ENCODE measurements at places on chromosomes 12 and 14.

GRCh38 chr12:34403706-34404376 is 381.5 kb downstream of the ALG10 start:
- no peak for DNase-seq

DNA sequence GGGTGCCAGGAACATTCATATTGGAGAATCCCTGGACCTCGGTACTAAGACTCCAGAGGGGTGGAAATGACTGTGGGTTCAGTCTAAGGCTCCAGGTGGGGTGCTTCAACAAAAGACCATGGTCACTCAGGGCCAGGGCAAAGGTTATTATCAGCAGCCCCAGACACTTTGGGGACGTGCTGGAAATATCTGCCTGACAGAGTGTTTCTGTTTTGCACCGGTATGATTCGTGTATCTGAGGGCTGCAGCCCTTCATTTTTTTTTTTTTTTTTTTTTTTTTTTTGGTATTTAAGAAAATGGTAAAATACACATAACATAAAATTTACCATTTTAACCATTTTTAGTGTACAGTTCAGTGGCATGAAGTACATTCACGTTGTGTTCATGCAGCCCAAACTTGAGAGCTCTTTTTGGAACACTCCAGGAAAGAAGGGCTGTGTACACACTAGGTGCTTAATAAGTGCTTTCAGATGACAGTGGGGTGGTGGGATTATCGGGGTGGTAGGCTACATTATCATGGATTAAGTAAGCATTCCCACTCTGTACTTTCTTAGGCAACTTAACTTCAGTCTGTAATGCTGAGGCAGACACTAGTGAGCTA is 120.3 kb downstream of the CHST11 start:
- DNase-seq, result no peak

- no peak for DNase-seq
Measured at GRCh38 chr12:82787016-82787415, 100.3 kb downstream of the TMTC2 start.

- no peak for DNase-seq
Measured at GRCh38 chr14:73717266-73717665, 3.1 kb upstream of the PNMA1 start.

- DNase-seq, result no peak
Measured at GRCh38 chr14:74478996-74479635, 14.0 kb downstream of the NPC2 start.

DNA sequence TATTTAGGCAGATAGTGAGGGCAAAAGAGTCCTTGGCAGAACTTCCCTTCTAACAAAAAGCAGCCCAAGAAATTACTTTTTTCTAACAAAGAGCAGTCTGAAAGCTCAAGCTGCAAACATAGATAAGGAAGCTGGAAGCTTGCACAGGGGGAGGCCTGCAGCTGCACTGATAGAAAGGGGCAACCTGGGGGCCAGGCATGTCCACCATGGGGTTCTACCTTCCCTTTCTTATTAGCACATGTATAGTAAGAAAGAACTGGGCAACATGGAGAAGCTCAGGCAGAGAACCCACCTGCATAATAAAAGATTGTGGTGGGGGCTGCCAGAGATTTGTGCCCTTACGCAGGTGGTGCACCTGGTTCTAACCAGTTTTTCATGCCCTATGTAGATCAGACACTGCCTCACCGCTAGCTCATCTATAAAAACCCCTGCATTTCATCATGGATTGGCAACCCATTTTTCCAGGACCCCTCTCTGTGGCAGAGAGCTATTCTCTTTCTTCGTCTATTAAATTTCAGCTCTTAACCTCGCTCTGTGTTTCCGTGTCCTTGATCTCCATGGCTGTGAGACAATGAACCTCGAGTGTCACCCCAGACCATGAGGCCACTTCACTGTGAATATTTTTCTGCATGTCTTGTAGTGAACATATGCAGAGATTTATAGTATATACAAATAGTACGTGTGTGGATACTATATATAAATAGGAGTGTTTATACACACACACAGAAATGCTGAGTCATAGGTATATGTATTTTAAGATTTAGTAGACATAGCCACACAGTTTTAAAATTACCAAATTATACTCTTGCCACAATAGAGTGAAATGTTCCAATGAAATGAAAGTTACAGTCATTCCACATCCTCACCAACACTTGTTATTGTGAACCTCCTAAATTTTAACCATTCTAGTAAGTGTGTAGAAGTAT is 53.0 kb downstream of the PEX5 start:
- no peak for DNase-seq

- no peak for DNase-seq
Measured at GRCh38 chr14:29810682-29811081, 117.0 kb downstream of the PRKD1 start.

DNA sequence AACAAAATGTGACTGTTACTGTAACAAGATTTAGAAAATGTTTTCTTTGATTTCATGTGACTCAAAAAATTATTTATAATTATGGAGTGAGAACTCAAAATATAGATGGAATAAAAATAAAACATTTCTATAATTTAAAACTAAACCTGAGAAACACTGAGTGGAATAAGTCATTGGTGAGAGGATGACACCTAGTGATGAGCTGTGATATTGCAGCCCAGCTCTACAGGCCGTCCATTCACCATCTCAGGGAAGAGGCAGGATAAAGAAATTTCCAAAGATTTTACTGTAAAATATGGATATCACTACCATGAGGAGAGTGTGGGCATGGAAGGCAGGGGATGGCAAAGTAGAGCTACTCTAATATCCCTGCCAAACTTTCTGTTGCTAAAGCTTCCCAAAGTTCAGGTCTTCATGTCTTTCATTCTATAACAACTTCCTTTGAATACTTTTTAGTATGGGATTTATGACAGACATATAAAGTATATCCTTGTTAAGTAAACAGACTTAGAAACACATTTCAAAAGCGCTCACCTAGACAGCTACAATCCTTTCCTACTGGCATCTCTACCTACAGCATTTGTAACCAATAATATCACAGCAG is 308.0 kb downstream of the ITPR2 start:
- no peak for DNase-seq

- DNase-seq, result no peak
Measured at GRCh38 chr14:73403181-73403752, 55.1 kb downstream of the NUMB start.

DNA sequence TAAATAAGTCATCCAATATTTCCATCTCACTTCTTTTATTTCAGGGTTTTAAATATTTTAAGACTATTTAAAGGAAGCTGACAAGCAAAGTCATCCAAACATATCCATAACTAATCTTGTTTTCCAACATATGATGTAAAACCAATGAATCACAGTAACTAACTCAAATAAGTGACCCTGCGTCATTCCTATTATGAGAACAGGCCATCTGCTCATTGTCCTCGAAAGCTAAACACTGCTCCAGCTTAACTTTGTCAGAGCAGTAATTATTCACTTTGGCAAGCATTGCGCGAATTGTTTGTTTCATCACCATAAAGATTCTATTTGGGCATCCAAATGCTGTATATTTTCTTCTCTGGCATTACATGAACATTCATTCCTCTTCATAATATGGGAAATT is 99.1 kb downstream of the CAPZA3 start:
- no peak for DNase-seq

- DNase-seq, result no peak
Measured at GRCh38 chr14:58243790-58244555, 670 bp upstream of the PSMA3 start.

DNA sequence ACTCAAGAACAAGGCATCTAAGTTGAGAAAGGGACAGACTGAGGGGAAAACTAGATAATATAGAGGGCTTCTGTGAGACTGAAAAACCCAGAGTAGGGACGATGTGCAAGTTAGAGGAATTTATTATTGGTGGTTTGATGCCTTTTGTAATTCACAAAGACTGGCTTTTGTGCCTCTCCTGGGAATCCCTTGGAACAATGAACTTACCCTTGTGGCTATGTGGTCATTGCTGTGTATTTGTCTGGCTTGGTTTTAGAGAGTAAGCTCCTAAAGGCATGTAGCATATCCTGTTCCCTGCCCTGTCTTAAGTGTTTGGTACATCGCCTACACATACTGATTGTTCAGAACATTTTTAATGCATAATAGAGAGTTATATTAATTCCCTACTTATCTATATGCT is 26.6 kb downstream of the DCN start:
- DNase-seq, result no peak

GRCh38 chr12:94954029-94954685 is 49.3 kb downstream of the NDUFA12 start:
- DNase-seq, result no peak

DNA sequence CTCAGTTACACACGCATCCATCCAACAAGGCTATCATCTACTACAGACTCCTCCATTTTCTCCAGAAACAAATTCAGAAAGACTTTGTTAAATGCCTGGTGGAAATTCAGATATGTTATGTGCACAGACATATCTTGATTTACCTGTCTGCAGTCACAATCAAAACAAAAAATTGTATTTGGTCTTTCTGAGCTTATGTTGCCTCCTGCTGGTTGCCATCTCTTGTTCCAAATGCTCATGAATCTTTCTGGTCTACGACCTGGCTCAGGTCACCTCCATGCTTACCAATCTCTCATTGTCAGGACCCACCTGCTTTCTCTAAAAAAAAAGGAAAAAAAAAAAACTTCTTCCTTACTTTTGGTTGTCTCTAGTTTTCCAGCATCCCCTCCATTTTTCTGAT is 169.2 kb upstream of the PLXNC1 start:
- DNase-seq, result no peak

GRCh38 chr14:58699681-58700205 is 62.0 kb downstream of the DACT1 start:
- no peak for DNase-seq

GRCh38 chr14:91889477-91890211 is 22.3 kb upstream of the TC2N start:
- no peak for DNase-seq

GRCh38 chr12:89217472-89217871 is 134.8 kb downstream of the DUSP6 start:
- DNase-seq, result no peak

DNA sequence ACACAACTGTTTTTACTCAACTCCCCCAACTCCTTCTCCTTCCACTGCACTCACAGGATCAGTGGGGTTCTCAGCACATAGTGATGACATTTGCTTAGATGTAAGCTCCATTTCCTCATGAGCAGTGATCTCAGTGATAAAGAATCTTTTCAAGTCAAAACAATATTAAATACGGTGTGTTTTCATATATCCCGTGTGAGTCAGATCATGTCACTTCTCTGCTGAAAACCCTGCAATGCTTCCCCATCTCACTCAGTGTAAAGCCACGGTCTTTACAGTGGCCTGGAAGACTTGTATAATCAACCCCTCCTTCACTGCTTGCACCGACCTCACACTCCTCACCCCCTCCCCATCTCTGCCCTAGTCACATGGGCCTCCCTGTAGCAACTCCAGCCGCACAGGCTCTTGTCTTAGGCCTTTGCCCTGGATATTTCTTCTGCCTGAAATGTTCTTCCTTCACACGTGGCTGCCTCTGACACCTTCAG is 149.7 kb upstream of the ARHGAP5 start:
- peak; percentile 11 for DNase-seq

DNA sequence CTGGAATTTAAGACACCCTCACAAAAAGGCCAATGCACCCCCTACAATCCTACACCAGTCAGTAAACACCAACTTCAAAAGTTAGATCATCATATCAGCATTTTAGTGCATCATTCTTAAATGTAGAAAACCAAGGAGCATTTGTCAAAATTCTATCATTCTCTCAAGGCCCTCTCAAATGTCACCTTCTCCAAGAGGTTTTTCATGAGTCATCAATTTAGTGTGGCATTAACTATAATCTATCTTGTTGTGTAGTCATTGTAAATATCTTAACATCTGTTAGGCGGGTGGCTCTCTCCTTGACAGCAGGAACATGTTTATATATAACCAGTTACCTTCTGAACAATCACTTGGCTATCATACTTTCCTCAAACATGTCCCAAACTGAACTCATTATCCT is 62.1 kb upstream of the G2E3 start:
- DNase-seq, result no peak

Data from stimulated activated CD4-positive, alpha-beta T cell treated with anti-CD3 and anti-CD28 coated beads, Interleukin-1b, Interleukin-23, amount 100 ng/mL, for 24 hours (primary cell).